Hippocampal formation (tissue), 2 donors: ENCODE measurements at places on chromosomes 6 and 20.

DNA sequence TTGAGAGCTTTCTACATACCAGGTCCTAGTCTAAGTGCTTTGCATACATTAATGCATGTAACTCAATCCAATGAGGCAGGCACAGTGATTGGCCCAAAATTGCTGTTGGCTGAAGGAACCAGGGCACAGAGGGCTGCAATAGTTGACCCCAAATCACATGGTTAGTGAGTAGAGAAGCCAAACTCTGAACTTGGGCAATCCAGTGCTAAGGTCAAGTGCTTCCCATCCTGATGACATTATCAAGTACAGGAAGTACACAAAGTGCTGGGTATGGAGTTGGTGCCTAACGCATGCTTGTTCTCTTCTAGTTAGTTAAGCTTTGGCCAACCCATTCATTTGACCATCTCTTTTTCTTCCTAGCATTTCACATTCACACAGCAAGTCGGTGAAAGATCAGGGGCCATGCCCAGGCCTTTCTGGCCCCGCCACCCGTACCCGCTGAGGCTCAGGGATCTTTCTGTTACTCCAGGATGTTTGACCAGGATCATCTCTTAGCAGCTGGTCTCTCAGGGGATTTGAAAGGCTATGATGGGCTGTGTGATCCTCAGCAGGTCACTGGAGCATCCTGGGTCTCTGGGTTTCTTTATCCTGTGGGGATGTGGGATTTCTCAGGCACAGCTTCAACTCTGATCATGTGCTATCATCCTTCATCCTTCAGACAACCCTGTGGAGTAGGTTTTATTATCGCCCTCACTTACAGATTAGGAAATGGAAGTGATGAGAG is 7.0 kb downstream of the KCNB1 start:
- DNase-seq, result no peak

DNA sequence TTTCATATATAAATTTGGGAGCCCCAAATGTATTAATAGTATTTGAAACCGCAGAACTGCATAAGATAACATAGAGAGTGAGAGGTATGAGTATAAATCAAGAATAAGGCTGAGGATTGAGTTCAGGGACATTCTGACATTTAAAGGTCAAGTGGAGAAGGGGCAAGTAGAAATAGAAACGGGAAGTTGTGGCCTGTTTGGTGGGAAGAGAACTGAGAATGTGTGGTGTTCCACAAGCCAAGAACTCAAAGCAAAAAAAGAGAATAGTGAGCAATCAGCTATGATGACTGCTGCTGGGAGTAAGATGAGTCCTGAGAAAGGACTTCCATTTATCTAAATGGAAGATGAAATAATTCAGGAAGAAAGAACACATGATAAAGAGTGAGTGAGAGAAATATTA is 418.4 kb downstream of the CD109 start:
- no peak for DNase-seq

DNA sequence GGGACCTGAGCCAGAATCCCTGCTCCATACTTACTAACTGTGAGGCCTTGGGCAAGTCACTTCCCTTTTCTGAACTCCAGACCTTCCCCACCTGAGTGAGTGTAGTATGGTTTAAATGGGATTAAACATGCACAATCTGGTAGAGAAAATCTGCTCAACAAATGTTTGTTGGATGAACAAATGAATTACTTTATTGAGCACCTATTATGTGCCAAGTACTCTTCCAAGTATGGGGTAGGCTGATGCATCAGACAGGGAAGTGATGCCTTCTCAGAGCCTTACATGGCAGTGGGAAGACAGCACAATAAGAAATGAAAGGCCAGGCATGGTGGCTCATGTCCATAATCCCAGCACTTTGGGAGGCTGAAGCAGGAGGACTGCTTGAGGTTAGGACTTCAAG is 15.0 kb upstream of the LBP start:
- DNase-seq, result no peak

DNA sequence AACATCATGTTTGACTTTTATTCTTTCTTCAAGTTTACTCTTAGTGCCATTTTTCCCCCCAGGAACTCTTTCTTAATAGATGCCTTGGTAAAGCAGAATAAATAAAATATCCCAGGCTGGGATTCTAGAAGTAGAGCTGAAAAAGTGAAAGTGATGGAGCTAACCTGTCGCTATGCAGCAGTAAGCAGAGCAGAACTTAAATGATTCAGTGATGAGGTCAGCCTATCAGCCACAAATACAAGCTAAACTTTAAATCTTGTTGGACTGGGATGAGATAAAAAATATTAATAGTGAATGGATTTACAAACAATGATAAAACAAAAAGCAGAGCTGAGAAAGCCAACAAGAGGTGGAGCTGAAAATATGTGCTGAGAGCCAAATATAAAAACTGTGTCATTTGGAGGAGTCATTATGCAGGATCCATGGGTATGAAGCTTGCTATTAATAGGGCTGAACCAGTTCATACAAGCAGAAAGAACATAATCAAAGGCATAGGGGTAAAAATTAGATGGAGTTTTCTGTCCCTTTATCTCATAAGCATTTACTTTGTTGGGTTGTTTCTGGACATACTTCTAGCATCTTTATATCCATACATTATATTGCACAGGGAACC is 877.8 kb downstream of the EPHA7 start:
- no peak for DNase-seq

GRCh38 chr20:43825051-43825402 is 89.6 kb upstream of the TOX2 start:
- no peak for DNase-seq

DNA sequence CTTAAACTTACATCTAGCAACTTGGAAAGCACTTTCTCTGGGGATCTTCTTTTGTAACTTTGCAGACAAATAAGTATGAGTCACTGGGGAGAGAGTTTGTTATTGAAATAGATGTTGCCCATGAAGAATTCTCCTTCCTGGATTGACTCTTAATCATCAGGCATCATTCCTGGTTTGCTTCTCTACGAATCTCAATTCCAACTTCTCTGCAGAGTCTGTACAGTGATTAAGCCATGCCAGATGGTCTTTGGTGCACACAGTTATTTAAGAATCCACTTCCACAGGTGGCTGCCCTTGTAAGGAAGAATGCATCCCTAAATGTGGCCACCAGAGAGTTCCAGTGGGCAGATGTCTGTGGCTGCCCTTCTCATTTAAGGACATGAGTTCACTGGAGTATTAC is 25.7 kb downstream of the MYCT1 start:
- DNase-seq, result no peak

GRCh38 chr20:21394551-21394950 is 2.8 kb downstream of the NKX2-4 start:
- DNase-seq, result no peak

- DNase-seq, result no peak
These were observed 21.1 kb upstream of the MTHFD1L start for GRCh38 chr6:150844371-150844770.

DNA sequence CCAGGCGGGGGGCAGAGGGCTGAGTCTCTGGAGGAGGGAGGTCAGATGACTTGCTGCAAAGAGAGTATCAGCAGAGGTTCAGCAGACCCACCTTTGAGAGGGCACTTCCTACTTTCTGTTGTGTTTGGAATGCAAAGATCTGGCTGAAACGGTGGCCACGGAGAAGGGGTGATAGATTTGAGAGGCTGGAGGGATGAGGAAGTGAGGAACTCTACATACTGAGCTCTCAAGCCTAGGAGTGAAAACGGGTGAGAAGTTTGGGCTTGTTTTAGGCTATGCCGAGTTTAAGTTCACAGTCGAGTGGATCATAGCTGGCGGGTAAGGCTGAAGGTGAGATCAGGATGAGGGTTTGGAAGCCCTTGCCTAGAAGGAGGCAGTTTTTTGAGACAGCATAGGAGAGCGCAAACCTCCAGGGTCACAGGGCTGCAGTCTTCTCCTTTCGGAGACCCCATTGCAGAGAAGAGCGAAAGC is 477 bp upstream of the ITPA start:
- no peak for DNase-seq

DNA sequence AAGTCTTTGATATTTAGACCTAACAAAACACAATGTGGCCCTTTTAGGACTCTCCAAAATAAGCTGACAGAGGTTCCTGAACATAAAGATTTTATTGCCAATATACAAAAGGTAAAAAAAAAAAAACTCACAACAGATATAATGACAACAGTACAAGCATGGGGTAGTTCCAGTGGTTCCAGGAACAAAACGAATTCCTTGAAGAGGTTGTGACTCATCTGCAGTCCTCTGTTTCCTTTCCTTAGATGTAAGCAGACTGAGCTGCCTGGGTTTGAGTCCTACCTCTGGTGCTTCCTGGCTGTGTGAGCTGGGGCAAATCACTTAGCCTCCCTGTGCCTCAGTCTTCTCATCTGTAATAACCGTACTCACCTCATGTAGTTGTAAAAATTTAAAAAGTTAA is 13.3 kb upstream of the CTAGE9 start:
- DNase-seq, result no peak

GRCh38 chr20:11918391-11918845 is 725 bp downstream of the BTBD3 start:
- DNase-seq, result no peak

- DNase-seq, result no peak
These were observed 29.8 kb upstream of the SCUBE3 start for GRCh38 chr6:35183935-35184334.

- no peak for DNase-seq
These were observed 5.3 kb downstream of the CHRNA4 start for GRCh38 chr20:63355781-63356295.

DNA sequence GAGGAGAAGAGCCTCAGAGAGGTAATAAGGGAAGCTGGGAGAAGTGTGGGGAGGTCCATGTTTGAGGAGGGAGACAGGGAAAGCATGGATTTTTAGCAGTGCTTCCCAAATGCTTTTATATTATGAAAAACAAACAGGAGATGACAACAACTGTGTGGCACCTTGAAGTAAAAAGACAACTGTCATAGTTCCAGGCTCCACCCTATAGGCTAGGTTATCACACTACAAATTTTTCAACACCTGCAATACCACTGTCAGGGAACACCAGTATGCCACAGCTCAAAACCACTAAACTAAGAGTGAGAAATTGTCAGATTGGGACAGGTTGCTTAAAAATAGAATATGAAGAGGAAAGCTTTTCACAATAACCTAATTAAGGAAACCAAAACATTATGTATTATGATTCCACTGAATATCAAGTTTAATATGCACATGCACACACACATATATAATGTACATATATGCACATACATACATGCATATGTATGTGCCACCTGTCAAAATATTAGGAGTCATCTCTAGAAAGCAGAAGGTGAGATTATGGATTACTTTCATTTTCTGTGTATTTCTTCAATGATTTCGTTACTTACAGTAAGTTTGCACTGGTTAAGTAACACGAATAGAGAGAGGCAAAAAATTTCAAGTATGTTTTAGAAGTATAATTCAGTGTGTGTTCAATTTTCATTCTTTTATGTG is 261.2 kb downstream of the PTPRK start:
- no peak for DNase-seq

GRCh38 chr20:47125758-47126591 is 230.5 kb downstream of the ZMYND8 start:
- no peak for DNase-seq
